ENCODE measurements at places on chromosomes 1 and 21.

- DNase-seq = no peak
Observed at GRCh38 chr1:56838759-56839158, 15.8 kb upstream of the C8A start.

DNA sequence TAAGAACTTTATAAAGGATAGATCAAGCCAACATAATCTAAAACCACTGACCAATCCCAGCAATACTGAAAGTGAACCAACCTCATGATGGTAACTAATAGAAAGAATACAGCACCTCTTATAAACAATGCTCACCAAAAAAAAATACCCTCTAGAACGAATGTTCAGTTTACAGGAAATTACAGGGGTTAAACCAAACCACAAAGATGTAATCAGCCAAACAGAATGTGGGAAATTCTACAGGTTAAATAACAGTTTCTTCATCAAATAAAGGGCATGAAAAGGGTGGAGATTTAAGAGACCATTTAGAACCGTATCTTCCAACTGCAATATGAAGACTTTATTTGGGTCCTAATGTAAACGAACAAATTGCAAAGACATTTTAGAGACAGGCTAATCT is 30.4 kb downstream of the ARID4B start:
- DNase-seq = no peak

DNA sequence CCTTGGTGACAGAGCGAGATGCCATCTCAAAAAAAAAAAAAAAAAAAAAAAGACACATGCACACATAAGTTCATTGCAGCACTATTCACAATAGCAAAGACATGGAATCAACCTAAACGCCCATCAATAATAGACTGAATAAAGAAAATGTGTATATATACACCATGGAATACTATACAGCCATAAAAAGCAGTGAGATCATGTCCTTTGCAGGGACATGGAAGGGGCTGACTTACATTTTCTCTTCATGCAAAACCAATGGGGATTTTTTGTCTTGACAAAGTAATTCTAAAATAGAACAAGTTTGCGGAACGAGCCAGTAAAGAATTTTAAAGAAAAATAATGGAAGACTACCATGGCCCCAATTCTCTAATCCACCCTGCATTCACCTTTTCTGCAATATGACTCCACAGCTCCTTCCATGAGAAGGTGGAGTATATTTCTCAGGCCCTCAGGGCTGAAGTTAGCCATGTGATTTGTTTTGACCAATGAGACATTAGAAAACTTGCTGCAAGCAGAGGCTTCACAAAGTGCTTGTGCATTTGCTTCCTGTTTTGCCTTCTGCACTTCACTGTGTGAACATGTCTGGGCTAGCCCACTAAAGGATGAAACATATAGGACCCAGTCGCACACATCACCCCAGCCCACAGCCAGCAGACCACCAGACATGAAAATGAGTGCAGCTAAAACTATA is 78.8 kb upstream of the NR5A2 start:
- DNase-seq = no peak

DNA sequence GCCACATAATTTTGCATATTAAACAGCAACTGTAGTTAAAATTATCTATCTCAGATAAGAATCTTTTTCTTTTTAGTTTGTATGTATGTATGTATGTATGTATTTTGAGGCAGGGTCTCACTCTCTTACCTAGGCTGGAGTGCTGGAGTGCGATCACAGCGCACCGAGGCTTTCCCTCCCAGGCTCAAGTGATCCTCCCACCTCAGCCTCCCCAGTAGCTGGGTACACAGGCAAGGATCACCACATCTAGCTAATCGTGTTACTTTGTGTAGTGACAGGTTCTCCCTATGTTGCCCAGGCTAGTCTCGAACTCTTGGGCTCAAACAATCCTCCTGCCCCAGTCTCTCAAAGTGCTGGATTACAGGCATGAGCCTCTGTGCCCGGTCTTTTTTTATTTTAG is 30.5 kb upstream of the PUM1 start:
- DNase-seq = no peak

GRCh38 chr1:160911441-160911840 is 26.5 kb upstream of the ITLN1 start:
- DNase-seq = no peak

DNA sequence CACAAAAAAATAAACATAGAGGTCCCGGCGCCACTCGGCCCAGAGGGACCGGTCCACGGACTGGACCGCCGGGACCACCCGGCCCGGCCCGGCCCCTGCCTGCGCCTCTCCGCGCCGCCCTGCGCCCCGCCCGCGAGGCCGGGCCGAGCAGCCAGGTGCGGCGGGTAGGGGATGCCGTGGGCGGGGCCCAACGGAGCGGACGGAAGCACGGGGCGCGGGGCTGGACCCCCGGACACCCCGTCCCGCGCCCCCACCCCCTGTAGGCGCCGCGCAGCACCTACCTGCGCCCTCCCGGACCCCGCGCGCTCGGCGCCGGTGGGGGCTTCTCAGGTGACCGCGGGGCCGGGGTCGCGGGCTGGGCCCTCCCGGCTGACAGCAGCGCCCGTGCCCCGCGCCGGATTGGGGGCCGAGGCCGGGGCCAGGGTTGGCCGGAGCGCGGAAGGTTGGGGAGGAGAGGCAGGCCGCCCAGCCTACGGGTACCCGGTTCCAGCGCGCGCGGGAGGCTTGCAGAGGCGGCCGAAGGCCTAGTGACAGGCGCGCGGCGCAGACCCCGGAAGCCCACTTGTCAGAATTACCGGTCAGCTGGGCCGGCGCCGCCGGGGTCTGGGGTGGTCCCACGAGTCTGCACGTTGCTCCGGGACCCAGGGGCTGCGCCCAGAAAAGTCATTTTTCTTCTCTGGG is 351.9 kb upstream of the CAMK1G start:
- DNase-seq = no peak

DNA sequence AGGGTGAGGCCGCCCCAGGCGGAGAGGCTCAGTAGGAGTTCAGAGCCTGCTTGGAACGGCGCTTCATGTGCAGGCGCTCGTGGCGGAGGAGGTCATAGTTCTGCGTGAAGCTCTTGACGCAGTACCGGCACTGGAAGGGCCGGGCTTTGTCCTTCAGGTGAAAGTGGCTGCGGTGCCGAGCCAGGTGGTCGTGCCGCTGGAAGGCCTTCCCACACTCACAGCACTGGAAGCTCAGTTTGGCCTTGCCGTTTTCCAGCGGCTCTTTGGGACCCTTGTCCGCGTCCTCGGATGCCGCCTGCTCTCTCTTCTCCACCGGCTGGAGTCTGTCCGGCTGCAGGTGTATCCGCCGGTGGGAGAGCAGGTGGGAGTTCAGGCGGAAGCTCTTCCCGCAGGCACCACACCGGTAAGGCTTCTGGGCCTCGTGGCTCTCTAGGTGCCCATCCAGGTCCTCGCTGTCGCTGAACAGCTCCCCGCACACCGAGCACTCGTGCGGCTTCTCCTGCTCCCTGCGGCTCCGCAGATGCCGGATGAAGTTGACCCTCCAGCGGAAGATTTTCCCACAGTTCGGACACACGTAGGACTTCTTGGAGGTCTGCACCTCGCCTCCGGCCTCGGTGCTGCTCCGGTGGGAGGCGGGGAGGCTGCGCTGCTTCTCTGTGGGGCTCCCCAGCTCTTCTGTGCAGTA is 31.0 kb downstream of the ZNF496 start:
- no peak for DNase-seq

GRCh38 chr1:185376288-185376687 is 59.2 kb upstream of the IVNS1ABP start:
- no peak for DNase-seq

DNA sequence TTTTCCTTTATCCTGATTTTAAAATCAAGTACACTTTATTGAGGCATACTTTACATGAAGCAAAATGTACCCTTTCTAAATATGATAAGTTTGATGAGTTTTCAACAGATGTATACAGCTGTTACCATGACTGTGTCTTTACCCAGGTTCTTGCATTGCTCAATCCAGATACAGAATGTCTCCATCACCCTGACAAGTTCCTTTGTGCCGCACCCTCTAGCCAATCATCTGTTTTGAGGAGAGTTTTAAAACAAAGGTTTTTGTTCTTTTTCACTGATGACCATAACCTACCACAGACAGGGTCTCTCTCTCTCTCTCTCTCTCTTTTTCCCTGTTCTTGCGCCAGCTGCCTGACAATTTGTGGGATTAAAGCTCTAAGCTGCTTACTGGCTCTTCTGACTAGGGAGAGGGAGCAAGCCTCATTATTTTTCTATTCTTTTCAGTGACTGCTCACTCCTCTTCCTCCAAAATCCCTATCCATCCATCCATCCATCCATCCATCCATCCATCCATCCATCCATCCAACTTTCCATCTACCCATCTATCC is 1.2 kb upstream of the KCNE1 start:
- no peak for DNase-seq

DNA sequence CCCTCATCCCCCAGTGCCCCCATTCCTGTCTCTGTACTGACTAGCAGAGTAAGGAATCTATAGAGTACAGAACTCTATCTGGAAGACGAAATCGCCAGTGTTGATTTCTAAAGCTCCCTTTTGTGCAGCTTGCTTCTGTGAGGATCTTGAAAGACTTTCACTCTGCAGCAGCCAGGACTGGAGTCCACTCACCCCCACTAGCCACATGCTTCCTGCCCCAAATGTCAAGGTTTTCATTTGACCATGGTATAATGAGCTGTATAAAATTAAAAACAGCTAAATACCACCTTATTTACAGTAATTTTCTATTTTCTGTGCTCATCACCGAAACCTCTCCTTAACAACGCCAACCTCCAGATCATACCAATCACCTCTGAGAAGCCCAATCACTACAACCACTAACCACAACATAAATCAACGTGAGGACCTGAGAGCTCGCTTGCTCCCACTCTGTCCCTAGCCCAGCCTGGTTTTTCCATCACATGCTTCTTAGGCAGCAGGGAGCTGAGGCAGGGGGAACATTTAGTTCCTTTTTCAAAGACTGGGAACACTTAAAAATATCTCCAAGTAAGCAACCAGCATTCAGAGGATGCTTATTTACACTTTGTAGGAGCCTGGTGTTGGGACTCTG is 56.1 kb upstream of the IRF2BP2 start:
- DNase-seq = no peak

DNA sequence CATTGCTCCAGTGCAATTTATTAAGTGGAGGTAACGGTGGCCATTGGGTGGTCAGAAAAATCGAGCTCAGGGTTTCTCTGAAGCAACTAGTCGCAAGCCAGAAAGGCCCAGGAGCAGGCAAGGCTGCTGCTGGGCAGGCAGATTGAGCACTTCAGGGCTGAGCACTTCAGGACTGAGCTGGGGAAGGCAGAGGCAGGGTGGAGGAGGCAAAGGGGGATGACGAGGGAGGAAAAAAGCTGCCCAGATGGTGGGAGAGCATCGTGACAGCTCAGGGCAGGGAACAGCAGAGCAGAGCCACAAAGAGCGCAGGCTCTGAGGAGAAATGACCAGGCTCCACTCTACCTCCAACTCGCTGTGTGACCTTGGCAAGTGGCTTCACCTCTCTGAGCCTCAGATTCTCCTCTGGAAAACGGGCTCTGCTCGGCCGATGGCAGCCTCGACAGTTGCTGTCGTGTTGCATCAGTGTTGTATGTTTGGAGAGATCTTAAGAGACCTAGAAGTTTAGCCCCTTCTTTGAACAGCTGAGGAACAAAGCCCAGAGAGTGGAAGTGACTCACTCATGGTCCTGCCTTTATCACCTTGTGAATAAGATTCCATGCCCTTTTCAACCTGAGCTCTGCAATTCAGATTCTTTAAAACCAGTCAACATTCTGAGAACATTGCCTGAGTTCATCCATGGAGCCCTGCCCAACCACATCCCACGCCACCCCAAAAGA is 141.4 kb downstream of the SYF2 start:
- no peak for DNase-seq
